ENCODE measurements at places on chromosomes 6 and 20.

DNA sequence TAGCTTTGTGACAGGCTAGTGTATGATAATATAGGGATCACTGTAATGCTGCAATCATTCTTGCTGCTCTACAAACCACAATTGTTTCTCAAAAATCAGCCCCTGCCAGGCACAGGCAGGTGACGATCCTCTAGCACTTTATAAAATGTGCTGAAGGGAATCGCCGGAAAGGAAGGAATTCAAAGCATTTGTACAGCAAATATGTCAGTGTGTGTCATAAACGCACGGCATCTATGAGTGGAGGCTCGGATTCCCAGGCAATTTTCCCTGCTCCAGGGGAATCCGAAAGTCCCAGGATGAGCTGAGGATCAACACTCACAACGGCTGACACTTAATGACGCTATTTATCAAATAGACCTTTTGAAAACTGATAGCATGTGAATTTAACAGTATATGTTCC, 1.4 kb downstream of the PHACTR1 start:
- DNase-seq: no peak

GRCh38 chr6:150681578-150682395, 82.1 kb downstream of the PLEKHG1 start:
- no peak for DNase-seq

GRCh38 chr6:129605967-129606366, 104.0 kb downstream of the ARHGAP18 start:
- DNase-seq: no peak

DNA sequence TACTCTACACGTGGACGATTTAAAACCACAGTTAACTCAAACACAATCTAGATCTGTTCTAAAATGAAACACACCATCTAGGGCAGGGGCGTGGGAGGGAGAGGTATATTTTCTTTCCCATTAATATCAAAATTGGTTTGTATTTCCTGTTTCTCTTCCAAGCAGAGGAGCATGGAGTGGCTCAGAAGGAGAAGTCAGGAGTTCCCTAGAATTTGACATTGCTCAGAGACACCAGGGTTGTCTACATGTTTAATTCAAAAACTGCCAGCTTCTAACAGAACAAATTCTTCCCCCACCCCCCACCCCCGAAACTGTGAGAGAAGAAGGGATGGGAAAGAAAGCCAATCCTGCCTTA, 2.3 kb downstream of the PREX1 start:
- DNase-seq: no peak

- no peak for DNase-seq
These were observed 18.7 kb downstream of the PROCR start for GRCh38 chr20:35190556-35190955.

DNA sequence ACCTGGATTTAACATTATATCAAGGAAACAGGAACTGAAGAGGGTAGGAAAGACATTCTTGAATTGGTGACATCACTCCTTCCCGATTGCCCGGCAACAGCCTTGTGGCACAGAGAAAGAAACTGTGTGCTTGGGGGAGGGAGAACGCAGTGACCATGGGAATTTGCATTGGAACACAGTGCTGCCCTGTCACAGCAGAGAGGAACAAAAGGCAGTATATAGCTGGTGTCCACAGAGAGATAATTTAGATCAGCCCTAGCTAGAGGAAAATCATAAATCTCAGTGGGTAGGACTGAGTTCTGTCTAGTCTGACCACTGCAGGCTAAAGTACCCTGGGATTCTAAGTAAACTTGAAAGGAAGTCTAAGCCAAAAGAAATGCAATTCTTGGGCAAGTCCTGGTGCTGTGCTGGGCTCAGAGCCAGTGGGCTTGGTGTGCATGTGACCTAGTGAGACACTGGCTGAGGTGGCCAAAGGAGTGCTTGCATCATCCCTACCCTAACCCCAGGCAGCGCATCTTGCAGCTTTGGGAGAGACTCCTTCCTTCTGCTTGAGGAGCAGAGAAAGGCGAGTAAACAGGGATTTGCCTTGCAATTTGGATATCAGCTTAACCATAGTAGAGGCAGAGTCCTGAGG, 697.6 kb downstream of the HACE1 start:
- DNase-seq: no peak

DNA sequence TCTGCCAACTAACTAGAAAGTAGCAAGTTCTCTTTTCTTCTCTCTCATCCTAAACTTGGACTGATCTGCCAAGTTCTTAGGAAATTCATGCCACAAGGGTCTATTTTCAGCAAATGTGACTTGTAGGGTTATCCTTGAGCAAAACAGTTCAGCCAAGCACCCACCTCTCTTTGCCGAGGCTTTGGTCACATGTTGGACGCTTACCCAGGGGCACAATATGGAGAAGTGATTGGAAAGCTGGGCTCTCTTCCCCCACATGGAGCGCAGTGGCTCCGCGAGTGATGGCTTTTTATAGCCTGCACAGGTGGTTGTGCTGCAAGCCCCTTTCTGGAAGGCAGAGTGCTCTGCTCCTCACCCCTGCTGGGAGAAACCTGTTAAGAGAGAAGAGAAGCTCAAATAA, 47.7 kb upstream of the FNDC1 start:
- no peak for DNase-seq

- no peak for DNase-seq
These were observed 118.7 kb downstream of the TOX2 start for GRCh38 chr20:44033344-44033743.

GRCh38 chr20:61940491-61940890, 125.2 kb downstream of the TAF4 start:
- DNase-seq: no peak

- DNase-seq: no peak
These were observed 35.0 kb downstream of the AKIRIN2 start for GRCh38 chr6:87667032-87667431.

DNA sequence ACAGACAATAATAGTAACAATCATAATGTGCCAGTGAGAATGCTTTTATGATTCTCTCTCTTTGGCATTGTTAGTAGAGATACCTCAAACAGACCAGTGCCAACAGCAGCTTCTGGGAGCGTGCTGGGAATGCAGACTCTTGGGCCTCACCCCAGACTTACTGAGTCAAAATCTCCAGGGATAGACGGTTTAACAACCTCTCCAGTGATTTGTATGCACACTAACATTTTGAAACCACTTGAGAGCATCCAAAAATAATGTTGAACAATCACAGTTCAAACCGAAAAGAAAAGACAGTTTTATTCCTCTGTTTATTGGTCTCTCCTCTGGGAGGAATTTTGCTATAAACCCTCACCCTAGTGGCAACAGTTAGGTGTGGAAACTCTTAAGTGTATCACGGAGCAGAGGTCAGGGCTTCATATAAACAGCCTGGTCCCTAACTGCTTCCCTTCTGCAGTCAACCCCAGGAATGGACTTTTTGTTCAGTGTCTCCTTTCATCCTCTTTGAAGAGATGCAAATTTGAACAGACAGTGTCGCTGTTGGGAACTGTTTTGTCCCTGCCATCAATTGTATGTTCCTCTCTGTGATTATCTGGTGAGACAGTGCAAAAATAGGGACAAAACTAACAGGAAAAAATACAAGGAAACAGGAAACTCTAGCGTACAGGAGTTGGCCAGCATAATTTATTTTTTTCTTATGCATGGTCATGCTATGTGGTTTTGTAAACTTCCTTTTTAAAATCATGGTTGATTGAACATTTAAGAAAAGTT, 162.4 kb upstream of the BTBD3 start:
- no peak for DNase-seq

GRCh38 chr6:89117211-89118108, at the start of gene SRSF12:
Gene SRSF12, minus strand, starts transcription at chr6:89118071. Its CDS starts 184 bp downstream, at chr6:89117887.
- DNase-seq: no peak

- DNase-seq: no peak
These were observed 117.9 kb upstream of the PCSK2 start for GRCh38 chr20:17108896-17109295.

- no peak for DNase-seq
These were observed 227.5 kb downstream of the ATXN1 start for GRCh38 chr6:16533721-16534136.

DNA sequence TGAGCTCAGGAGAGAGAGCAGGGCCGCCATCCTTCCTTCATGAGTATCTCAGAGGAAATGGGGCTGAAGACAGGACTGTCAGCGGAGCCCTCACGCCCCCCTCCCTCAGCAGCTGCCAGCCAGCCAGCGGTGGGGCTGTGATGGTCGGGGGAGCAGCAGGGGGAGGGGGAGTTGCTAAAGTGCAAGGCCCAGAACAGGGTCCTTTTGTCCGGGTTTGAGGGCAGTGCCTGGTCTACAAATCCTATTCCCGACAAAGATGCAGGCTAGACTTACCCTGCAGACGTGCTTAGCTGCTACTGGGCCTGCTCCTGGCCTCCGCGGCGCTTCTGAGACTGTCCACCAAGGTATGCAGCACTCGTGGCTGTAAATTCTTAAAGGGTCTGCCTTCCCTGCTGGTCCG, 593.4 kb upstream of the CDH4 start:
- DNase-seq: no peak

DNA sequence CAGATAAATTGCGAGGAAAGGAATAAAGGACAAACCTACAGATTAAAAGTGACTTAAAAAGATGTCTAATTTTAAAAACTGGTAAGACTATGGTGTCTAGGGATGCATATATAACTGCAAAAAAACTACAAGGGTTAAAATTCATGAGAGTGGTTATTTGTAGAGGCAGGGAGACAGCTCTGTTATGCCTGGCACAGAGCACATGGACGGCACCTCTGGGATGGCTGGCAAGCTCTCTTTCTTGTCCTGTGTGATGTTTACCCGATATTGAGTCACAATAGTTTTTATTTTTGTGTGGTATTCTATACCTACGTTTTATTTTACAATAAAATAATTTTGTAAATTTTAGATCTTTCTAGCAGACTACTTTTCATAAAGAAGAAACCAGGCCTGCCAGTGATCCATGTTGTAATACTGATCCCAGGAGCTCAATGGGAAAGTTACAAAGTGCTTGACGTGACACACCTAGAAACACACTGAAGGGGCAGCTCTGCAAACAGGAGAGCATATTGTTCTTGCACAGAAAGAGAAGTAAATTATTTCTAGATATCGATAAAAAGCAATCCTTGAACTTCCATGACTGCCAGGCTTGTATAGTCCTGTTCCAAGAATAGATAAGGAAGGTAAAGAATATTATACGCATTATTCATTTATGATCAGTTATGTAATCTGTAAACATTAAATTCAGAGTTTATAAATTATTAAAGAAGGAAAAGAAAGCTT, 290.0 kb downstream of the PTPRK start:
- DNase-seq: no peak

GRCh38 chr6:6614096-6614982, 25.8 kb downstream of the LY86 start:
- DNase-seq: no peak

DNA sequence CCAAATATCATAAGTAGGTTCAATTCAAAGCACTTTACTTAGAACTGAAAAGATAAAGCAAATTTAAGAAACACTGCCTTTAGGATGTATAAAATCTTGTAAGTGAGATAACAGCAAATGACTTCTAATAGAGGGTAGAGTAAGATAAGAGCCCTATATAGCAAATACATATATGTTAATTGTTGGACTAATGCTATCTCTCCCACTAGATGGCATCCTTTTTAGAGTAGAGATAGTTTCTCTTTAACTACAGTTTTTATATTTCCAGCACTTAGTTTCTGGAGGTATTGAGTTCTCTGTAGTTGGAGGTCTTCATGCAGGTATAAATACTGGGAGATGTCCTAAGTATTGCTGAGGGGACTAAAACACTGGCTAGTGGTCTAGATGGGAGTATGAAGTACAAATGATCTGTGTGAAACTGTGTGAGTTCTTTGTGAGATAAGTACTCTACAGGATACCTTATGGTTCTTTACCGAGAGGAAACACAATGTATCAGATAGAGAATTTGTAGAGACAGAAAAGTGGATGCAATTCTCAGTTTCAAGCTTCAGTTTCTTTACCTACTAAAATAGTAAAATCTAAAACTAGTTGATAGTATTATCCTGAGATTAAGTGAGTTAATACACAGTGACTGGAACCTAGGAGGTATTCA, 399.3 kb downstream of the KHDRBS2 start:
- no peak for DNase-seq

- DNase-seq: no peak
These were observed 26.7 kb upstream of the IRF4 start for GRCh38 chr6:364609-365540.

DNA sequence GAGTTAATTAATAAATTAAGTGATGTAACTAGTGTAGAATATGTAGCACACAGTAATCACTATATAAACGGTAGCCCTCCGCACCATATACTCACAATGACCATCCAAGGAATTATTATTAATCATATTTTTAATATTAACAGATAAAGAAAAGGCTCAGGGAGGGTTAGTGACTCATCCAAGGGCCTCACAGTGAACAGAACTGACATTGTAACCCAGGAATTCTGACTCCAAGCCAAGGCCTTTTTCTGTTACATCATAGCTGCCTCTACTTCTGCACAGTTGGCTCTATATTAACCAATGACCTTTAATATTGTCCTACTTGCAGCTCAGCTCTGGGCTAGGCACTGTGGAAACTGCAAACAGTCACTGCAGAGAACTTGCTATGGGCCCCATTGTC, 117.5 kb upstream of the SIRPG start:
- no peak for DNase-seq

DNA sequence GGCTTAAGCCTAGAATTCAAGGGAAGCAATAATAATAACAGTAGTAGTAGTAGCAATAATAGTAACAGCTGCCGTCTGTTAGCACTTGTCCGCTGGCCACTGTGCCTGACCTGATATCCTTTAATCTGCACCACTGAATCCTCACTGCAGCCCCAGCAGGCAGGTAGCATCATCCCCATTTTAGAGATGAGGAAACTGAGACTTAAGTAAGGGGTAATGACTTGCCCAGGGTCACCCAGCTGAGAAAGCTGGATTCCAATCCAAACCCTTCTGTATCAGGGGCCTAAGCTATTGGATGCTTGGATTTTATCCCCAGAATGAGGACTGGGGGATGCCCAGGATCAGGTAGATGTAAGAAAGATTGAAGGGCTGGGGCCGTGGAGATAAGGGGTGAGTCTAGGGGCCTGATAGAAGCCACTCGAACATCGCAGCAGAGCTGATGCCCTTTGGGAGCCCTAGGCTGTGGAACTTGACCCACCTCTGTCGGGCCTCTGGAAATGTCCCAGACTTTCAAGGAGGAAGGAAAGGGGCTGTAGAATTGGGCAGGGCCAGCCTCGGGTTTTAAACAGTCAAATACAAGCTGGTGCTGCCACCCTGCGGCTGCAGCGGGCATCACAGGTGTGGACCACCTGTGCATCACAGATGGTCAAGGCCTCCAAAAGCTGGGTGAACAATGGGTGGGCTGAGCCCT, 102.1 kb upstream of the MYL9 start:
- peak; percentile 30 for DNase-seq

DNA sequence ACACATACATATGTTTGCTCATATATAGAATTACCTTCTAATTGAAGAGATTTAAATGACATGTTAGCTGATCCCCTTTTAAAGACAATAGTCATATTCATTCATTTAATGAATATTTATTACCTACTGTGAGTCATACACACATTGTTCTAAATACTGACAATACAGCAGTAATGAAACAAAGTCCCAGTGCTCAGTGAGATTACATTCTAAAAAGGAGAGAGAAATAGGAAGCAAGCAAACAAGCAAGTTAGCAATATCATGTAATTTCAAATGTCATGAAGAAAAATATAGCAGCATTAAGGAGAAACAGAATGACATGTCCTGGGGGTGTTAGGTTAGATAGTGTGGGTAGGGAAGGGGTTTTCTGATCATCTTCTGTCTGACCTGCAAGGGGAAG, 136.3 kb downstream of the ADGRB3 start:
- no peak for DNase-seq
